ENCODE measurements at places on chromosomes 2 and 18.

- DNase-seq: no peak
Measured at GRCh38 chr2:49154140-49154539, at the start of gene FSHR. TSS of gene FSHR (minus strand) at chr2:49154515. CDS start at chr2:49154417, 98 bp downstream.

- peak; percentile 71 for DNase-seq
Measured at GRCh38 chr18:77063260-77063659, 69.3 kb downstream of the MBP start.

DNA sequence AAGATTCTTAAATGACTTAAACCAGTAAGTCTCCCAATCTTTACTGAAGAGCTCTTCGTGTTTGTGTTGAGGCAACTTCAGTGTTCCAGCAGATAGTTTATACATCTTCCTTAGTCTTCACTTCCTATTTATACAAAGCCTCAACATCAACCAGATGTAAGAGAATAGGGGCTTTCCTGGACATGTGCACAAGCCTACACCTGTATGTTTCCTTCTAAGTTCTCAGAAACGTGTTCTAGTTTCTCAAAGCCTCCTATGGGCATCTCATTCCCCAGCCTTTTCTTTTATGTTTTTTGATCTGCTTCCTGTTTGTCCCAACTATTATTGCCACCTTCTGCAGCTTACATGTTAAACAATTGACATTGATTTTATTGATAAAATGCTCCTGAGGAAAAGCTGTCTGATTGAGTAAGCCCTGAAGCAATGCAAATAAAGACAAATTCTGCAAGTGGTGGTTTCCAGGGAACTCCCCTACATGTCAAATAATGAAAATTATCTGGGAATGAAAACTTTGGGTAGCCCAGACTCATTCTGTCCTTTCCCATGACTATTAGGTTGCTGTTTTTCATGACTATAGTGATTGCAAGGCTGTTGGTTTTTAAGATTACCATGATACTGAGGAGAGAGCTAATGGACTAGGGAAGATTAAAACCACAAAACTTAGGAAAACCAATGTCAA is 663.3 kb upstream of the ACVR2A start:
- DNase-seq: no peak

DNA sequence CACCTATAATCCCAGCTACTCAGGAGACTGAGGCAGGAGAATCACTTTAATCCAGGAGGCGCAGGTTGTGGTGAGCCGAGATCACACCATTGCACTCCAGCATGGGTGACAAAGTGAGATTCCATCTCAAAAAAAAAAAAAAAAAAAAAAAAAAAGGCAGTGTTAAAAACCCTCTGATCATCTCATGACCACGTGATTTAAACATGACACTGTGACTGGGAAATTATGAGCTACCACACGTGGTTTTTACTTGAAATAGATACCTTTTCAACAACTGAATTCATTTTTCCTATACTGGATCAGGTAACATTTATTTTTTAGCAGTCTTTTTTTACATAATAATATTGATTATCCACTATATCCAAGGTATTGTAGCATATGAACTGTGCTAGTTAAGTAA is 102.7 kb downstream of the PTRHD1 start:
- no peak for DNase-seq

GRCh38 chr2:16665748-16666448 is at the start of gene CYRIA:
TSS of gene CYRIA (minus strand) at chr2:16665834. CDS start at chr2:16588119, 77,715 bp downstream.
- no peak for DNase-seq

GRCh38 chr2:217158928-217159327 is 299.1 kb upstream of the TNP1 start:
- DNase-seq: no peak

GRCh38 chr18:23415515-23415914 is 37.6 kb upstream of the RIOK3 start:
- no peak for DNase-seq

GRCh38 chr2:189522435-189523151 is 58.0 kb downstream of the SLC40A1 start:
- DNase-seq: no peak

GRCh38 chr18:48622911-48623431 is 84.1 kb downstream of the CTIF start:
- no peak for DNase-seq

DNA sequence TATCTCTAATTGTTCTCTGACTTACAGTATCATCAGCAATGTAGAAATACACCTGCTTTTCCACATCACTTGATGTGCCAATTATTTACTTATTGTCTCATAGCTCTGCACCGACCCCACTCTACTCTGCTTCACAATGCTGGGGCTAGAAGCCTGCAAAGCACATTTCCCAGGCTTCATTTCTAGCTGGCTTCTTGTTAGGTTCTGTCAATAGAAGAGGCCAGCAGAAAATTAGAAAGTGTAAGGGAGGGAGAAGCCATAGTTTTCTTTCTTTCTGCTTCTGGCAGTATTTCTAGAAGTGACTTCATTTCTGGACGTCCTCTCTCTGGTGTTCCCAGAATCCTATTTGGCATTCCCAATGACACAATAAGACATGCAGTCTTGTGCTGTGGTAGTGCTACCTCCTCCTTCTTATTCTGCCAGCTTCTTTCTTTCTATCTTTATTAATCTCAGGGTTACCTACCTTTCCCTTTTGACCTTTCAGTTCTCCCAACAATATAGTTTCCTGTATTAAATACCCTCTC is 12.5 kb upstream of the TANC1 start:
- no peak for DNase-seq

DNA sequence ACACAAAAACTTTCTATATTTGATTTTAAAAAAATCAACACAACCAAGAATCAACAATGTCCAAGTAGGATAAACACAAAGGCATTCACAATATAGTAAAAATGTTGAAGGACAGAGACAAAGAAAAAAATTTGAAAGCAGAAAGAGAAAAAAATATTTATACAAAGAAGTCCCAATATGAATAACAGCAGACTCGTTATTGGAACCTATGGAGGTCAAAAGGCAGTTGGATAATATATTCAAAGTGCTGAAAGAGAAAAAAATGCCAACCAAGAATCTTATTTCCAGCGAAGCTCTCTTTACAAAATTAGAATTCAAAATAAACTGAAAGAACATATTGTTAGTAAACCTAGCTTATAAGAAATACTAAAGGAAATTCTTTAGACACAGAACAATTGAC is 859.5 kb downstream of the LRP1B start:
- DNase-seq: no peak

DNA sequence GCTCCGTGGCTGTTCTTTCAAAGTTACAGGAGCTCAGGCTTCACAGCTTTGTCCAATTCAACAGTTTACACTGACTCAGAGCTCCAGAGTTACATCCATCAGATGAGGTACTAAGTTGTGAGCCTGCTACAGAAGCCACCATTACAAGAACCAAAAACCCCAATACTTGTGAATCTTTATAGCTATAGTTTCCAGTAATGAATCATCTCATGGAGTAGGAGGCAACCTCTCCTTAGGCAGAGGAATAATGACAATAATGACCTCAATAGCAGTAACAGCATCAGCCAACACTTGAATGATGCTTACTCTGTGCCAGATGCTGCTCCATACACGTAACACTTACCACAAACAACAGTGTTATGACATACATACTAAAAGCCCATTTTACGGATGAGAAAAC is 3.6 kb downstream of the ZC3H8 start:
- DNase-seq: no peak

DNA sequence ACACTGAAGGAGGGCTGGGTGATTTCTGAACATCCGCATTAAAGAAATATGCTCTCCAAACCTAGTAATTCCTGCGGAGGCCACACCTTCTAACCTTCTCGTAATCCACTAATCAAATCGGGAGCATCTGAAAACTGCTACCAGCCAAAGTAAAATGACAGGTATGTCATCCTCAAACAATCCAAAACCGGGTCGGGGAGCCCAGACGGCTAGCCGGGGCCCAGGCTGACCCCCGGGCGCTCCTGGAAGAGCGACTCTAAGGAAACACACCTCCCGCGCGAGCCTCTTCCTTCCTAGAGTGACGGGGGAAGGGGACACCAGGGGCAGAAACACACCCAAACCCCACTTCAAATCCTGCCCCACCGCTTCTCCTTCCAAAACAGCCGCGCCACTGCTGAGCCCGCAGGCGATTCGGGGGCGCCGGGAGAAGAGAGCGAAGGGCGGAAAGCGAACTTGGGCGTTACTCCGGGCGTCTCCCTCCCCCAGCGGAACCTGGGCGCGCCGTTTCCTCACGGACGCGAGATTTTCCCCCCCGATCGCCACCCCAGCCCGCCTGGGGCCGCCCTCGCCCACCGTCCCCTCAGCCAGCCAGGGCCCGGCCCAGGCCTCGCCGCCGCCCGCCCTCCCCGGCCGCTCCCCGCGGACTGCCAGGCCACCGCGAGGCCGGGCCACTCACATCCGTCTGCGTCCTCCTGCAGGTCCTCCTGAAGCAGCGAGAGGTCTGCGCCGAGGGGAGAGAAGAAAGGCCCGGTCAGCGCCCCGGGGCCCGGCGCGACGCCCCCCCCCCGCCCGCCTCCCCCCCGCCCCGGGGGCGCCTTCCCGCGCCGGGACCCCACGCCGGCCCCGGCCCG is 584 bp downstream of the PPP4R1 start:
- DNase-seq: peak; percentile 21

DNA sequence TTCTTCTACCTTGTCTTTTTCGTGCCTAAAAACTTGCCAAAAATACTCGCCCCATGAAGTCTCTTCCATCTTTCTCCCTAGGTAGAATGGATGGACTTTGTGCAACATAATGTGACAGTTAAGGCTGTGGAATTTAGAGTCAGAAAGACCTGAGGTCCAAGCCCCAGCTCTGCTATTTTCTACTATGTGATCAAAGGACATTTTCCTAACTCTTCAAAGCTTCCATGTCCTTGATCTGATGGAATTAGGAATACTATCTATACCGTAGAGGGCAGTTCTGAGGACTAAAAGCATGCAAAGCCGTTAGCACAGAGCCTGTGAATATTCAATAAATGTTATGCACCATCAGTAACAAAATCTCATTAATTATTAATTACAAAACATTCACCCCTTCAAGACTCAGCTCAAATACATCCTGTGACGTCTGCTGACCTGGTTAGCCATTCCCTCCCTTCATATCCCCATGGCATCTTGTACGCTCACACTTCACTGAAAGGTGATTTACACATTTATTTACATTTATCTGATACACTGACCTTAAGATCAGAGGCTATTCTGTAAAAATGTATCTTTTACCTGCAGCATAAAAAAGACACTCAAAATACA is 15.1 kb downstream of the IWS1 start:
- DNase-seq: no peak

DNA sequence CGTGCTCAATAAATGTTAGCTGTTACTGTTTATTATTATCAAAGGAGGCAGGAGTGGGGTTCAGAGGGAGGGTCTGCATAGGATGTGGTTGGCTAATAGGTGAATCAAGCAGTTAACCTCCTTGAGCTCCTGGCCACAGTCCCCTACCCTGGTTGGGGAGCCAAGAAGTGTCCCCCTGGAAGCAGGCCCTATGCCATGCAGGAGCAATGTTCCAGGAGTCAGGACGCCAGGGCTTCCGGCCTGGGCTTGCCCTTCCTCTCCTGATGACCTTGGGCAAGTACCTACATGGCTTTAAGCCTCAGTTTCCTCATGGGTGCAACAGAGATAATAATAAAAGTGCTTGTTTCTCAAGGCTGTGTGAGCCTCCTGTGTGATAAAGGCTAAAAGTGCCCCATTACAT is 84.9 kb downstream of the DYSF start:
- DNase-seq: no peak

- DNase-seq: no peak
Measured at GRCh38 chr2:20919297-20919800, 96.4 kb upstream of the LDAH start.

DNA sequence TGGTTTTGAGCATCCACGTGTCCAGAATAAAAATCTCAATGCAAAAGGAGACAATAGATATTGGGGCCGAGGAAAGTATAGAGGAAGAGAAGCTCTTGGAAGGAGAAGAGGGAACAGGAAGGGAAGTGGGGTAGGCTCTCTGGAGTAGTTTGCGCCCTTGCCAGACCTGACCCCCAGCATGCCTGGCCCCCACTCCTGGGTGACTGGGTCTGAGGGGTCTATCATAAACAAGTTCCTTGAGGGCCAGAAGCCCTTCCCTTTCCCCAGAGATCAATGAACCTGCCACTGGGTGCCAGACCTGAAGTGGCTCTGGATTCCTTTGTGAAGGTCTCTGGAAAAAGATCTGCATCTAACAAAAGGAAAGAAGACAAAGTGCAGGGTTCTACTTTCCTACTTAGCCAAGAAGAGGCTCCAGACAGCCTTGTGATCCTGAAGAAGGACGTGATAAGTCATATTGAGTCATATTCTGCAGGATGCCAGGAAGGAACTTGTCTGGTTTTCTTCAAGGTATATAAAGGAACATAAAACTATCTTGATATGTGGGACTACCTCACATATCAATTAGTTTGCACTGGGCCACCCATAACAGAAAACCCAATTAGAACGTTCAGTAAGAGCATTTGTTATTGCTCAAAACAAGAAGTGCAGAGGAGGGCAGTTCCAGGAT is 18.7 kb upstream of the ATOH8 start:
- no peak for DNase-seq

Measured in effector CD4-positive, alpha-beta T cell (primary cell).